ENCODE measurements at places on chromosomes 3 and 15.

- no peak for DNase-seq
These were observed 34.2 kb downstream of the SEMA5B start for GRCh38 chr3:122993124-122993978.

- DNase-seq, result no peak
These were observed 8.9 kb downstream of the VWA5B2 start for GRCh38 chr3:184238246-184238818.

DNA sequence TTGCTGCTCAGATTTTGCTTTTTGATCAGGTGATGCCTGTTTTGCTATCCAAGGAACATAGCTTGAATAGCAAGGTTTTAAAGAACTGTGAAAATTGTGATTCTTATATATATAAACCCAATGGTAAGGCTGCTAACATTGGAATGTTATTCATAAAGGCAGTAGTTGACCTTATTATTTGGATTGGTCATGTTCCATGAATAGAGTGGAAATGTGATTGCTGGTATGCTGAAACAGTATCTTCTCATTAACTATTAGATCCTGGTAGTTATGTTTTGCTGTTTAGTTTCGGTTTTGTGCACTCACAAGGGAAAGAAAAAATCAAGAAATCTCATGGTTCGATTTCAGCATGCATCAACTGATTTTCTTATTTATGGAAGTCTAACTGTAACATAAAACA, 78.7 kb upstream of the NPHP3 start:
- DNase-seq, result no peak

DNA sequence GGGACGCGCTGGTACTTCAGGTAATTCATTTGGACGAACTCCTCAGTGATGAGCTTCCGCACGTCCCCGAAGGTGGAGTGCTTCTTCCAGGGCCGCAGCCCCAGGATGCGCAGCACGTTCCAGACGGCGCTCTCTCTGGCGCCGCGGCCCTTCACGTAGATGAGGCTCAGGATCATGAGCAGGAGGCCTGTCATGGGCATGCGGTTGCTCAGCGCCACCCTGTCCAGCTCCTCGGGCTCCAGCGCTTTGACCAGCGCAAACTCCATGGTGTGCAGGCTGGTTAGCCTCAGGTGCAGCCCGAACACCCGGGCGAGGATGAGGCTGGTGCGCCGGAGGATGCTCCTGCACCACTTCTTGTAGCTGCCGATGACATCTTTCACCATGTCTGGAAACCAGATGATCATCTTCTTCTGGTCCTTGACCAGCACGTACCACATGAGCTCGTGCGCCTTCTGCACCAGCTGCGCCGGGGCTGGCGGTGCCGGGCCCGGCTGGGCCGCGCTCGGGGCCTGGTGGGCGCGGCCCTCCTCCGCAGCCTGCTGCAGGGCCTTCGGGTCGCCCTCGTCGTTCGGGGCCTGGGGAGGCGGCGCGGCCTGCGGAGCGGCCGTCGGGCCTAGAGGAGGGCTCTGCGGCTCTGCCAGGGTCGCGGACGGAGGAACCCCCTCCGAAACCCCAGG, 501 bp downstream of the NDN start:
- DNase-seq, result no peak

DNA sequence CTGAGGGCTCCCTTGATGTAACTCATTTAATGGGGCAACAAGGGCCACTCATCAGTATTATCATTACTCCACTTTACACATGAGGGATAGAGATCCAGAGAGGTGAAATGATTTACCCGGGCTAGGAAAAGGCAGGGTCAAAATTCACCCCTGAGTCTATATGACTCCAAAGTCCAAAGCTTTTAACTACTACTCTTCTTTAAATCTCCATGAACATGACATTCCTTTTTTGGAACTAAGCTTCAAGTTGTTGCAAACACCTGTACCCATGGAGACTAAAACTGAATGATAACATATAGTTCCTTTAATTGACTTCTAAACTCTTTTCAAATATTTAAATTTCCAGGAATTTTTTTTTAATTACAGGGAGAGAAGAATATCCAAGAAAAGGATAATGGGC, 292.9 kb upstream of the GADL1 start:
- DNase-seq, result no peak

DNA sequence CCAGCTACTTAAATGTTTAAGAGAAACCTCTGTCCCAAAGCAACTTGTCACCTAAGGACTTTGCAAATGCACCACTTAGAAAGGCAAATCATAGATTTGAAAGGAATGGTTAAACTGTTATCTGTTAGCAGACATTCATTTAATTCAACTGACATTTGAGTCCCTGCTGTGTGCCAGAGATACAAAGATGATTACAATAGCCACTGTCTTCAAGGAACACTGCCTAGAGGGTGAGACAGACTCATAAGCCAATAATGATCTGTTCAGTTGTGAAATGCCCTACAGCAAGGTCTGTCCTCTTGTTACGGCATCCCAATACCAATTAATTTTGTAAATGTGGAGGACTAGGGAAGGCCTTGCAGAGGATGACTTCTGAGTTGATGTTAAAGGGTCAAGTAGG, 113.1 kb downstream of the ATG7 start:
- DNase-seq, result no peak

DNA sequence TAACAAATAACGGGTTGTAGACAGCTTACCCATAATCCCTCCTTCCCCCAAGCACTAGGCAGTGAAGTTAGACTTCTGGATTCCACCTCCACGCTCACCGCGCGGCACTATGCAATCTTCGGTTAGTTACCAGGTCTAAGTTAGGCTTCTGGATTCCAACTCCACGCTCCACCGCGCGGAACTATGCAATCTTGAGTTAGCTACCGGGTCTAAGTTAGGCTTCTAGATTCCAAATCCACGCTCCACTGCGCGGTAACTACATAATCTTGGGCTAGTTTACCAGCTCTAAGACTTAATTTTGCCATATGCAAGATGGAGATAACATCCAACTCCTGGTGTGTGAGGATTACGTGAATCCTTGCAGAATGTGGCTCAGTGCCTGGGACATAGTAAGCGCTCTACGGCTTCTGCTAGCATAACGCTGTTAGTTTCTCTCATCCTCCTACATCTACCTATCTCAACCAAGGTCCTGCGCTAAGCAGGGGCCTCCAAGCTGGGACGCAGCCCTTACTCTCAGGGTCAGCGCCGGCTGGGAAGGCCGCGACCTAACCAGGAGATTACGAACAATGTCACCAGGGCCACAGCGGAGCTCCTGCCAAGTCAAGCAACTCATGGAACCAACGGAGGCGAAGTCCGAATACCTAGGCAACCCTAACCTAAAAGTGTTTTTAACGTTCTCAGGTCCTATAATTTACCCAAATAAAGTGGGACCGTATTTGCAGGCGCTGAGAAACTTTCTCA, 497 bp upstream of the RPLP1 start:
- DNase-seq, result no peak

- no peak for DNase-seq
These were observed 60.7 kb downstream of the ZNF621 start for GRCh38 chr3:40585381-40586016.

DNA sequence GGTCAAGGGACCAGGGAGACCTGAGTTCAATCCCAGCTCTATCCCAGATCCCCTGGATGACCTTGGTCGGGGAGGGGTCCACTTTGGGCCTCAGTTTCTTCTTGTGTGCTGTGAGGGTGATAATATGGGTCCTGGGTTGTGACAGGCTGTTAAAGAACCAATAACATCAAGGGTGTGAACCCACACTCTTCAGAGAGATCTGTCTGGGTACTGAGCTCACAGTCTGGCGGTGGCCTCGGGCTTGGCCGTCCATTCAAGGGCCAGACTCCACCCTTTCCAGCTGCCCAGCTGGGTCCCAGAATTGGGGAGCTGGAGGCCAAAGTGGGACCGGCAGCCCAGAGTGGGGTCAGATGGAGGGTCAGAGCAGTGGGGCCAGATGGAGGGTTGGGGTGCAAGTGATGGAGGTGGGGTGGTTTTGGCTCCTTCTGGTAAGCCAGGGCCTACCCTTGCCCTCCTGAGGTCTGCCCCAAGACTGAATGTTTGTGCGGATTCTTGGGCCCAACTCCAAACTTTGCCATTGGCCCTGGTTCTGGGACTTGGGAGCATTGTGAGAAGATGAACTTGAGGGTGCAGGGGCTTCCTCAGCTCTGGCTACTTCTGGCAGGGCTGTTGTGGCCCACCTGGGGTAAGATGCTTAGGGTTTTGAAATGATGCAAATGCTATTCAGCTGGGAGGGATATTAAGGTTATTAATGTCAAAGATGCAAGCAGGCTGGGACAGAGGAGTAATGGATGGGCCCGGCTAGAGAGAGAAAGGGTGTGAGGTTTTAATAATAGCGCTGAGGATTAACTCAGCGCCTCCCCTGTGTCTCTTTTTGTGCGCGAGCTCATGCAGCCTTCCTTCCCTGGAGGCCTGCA, 1.5 kb downstream of the CORO2B start:
- DNase-seq, result no peak

DNA sequence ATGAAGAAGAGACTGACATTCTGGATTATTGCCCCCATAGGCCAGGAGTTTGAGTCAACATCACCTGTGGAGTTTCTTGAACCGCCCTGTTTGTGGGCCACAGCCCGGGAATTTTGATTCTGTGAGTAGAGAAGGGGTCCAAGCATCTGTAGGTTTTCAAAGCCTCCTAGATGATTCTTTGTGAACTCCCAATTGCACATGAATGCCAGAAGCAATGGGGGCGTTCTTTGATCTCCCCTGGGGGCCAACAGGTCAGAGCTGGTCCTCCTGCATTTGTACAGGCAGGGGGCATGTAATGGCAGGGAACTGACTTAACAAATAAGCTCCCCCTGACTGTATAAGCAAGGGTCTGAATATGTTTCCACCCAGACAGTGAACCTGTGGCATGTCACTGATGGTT, 260.3 kb downstream of the SLCO3A1 start:
- no peak for DNase-seq

GRCh38 chr3:72186400-72186855, 401.5 kb upstream of the PROK2 start:
- DNase-seq, result no peak

DNA sequence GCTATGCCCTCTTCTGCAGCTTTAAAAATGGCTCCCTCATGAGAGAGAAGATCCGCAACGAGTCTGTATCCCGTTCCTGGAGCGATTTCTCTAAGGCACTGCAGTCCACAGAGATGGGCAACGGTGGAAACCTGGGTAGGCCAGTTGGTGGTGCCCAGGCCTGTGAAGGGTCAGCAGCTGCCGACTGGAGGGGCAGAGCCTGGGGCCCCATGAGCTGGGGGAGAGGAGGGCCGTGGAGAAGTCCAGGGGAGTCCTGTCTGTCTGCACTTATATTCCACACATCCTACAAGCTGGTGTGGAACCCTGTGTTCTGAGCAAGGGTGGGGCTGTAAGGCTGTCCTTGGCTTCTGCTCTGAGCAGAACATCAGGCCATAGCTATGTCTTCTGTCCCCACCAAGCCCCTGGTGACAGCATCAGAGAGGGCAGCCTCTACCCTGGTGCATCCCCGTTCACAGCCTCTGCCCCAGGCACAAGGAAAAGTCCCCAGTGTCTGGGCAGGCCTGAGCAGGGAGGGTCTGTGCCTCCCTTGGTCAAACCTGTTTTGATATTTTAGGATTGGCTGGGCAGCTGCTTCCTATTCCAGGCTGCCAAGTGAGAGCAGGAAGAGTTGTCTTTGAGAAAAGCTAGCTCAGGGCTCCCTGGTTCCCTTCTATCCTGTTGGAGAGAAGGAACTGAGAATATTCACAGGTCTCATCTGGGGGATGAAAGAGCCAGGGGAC, 29.7 kb downstream of the XYLB start:
- no peak for DNase-seq

GRCh38 chr3:56336023-56336422, 132.2 kb downstream of the ERC2 start:
- DNase-seq, result no peak

DNA sequence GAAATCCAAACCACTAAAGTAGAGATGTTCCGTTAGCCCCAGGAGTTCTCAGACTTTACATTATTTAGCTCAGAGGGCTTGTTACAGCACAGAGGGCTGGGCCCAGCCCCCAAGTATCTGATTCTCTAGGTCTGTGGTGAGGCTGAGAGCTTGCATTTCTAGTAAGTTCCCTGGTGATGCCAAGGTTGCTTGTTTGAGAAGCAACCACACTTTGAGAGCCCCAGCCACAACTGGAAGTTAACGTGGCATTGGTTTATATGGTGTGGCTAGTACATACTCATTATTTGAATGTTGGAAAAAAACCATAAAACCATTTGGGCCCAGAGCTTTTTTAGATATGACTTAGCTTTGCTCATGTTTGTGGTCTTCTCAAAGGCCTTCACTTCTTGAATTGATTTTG, 35.9 kb downstream of the PRR23E start:
- no peak for DNase-seq

- DNase-seq, result no peak
These were observed 47.3 kb downstream of the PLSCR2 start for GRCh38 chr3:146421819-146422759.

DNA sequence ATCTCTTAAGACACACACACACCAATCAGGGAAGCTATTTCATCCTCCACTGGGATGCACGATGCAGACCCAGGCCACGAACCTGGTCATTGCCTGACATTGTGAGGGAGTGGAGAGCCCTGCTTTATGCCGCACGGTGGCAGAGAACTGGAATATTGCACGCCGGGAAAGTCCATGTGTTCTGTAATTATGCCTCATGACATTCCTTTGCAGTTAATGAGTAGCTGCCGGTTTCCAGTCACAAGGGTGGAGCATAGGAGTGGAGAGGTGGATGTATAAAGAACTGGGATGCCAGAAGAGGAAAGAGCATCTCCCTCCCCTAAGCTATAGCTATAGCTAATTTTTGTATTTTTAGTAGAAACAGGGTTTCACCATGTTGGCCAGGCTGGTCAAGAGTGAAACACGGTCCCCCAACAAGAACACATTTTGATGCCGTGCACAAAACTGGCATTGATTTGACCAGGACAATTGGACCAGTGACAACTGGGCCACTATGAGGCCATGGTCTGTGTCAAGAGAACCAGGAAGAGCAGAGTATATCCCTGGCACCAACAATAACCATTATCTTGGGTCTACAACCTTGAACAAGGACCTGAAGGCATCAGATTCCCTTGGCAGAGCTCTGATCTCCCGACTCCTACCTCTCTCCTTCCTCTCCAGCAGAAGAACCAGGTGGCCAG, 51.4 kb downstream of the SH3BP5 start:
- no peak for DNase-seq

GRCh38 chr15:68583936-68584755, 5.4 kb downstream of the CORO2B start:
- DNase-seq, result no peak

DNA sequence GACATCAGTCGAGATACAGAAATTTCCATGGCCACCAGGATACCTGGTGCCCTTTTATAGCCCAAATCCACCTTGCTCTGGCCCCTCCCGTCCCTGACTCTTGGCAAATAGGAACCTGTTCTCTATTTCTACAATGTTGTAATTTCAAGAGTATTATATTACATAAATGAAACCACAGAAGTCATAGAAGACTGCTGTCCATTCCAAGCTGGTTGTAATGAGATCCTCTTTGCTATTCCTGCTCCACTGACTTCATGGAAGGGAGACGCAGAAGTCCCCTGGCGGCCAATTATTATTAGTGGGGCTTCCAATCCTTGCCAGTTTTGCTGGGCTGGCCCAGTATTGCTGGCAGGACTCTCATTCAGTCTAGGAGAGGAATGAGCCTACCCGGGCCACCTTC, 26.6 kb downstream of the DCP1A start:
- DNase-seq, result no peak

DNA sequence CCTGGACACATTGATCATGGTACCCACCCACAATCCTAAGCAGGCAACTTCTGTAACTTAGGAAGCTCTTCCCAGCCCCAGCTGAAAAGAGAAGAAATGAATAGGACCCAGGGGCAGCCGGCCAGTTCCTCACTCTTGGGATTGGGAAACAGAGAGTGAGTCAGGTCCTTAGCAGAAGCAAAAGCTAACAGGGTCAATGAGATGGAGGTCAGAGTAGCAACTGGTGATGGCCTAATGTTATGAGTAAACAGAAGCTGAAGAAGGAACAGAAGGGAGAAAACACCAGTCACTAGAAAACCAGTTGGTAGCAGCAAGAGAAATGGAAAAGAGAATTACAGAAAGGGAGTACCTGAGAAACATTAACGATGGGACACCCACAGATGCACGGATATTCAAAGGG, 20.0 kb downstream of the RIOX2 start:
- DNase-seq, result no peak
